AG04450 (cell line): ENCODE measurements at places on chromosomes 5 and 9. TPM values are rescaled to one million over a fixed set of nuclear protein-coding genes. Genes with fewer than 3 reads are reported as not detected.
A peak's percentile ranks its signal among the peaks of the same experiment; 100 is the strongest.

Gene CENPK
- 4.2 and 6.4 TPM in 2 replicates for polyA plus RNA-seq

Gene CXXC5
- polyA plus RNA-seq: 21.3 and 21.5 TPM in 2 replicates

Gene UAP1L1
- 5.1 and 6.3 TPM in 2 replicates for polyA plus RNA-seq

Gene KLF4
- 3.1 TPM in 2 replicates for polyA plus RNA-seq

Gene SLC34A3
- not detected in 2 replicates for polyA plus RNA-seq

Gene ENHO
- polyA plus RNA-seq: 0.09 TPM in 1 of 2 replicates, not detected in the other

Gene LEAP2
- polyA plus RNA-seq: 0.61 and 0.91 TPM in 2 replicates

Gene RNF130
- 37.0 and 38.9 TPM in 2 replicates for polyA plus RNA-seq

Gene CAST
- polyA plus RNA-seq: 145 and 191 TPM in 2 replicates

Gene CCDC107
- polyA plus RNA-seq: 11.8 TPM in 2 replicates

Gene LCP2
- polyA plus RNA-seq: not detected in 2 replicates

GRCh38 chr5:81751836-81752643, 1.1 kb upstream of the SSBP2 start:
- no peak for DNase-seq

DNA sequence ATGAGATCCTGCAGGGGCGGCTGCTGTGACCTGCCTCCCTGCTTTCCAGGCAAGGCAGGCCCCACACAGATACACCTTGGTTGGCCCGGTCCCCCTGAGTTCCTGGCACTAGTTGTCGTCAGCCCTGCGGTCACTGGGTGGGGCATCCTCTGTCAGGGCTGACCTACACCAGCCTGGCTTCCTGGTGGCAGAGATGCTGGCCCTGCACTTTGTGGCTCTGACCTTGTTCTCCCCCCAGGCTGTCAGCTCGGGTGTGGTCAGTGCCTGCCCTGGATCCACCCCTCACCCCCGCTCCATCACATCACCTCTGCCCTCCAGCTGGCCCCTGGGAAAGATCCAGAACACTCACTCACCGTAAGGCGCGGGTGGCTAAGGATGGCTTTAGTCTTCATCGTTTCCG, 74.1 kb downstream of the PHF2 start:
- no peak for DNase-seq

- DNase-seq: no peak
Measured at GRCh38 chr9:4984171-4984620, 876 bp upstream of the JAK2 start.

DNA sequence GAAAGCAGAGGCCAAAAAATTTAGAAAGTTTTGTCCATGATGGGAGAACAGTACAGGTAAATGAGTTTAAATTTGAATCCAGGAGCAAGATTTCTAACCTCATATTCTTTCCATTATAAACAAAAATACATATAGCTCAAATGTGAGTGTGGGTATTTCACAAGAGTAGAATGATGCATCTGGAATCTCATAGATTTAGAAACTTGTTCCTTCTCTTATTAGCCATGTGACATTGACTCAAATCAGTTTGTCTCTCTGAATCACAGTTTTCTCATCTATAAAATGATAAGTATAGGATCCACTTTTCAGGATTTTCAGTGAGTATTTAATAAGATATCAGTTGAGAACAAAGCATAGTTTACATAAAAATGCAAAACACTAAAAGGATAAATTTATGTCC, 436.3 kb upstream of the PAPPA start:
- DNase-seq: no peak

- DNase-seq: no peak
Measured at GRCh38 chr5:148970876-148971275, 92.0 kb downstream of the SH3TC2 start.

DNA sequence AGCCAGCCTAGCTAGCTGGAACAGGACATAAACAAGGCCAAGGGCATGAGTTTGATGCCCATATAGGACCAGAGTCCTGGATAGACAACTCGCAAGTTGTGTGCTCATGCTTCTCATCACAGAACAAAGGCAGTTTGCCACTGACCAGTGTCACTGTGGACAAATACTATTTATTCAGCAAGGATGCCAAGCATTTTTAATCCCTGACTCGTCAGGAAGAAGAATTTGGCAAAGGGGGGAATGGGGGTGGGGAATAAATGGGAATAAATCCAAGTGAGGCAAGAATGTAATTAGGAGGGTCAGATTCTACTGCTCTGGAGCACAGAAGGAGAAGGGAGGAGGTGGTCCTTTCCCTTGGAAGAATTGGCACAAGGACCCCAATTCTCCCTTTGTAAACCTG, 46.8 kb upstream of the ANKRD55 start:
- DNase-seq: peak; percentile 38

DNA sequence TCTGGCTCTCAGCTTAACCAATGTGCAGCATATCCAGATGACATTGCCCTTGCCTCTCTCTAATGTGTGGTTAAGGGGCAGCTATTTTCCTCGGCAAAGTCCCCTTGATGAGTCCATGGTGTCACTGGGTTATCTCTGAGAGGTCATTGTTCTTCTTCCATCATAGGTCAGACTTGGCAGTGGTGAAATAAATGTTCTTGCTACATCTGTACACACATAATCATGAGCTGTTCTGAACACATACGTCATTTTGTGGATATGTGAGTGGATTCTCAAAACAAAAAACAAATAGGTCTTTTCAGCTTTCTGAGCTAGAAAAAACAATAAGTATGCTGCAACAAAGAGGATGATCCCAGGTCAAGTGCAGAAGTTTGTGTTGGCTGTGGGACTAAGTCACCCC, 134.7 kb upstream of the PTPN3 start:
- DNase-seq: no peak

GRCh38 chr5:56922922-56923321, 13.5 kb downstream of the SETD9 start:
- no peak for DNase-seq

GRCh38 chr9:118963674-118964073, 405.6 kb downstream of the BRINP1 start:
- no peak for DNase-seq

DNA sequence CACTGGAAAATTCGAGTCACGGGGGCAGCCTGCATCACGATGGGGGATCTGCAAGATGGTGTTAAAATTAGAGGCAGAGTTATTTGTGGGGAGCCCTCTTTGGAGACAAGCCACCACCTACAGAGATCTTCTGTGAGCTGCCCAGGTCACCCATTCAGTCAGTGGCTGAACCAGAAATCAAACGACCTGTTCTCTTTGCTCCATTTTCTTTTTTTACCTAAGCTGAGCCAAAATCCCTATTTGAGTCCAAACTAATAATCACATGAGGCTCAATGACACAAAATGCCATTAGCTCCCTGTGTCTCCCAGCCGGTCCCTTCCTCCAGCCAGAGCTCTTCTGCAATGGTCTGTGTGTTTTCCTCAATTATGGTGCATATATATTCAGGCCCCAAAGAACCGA, 394.2 kb downstream of the AGTPBP1 start:
- DNase-seq: no peak

GRCh38 chr5:137470111-137470920, 28.8 kb downstream of the SPOCK1 start:
- DNase-seq: peak; percentile 73

GRCh38 chr5:143514616-143515335, 111.3 kb upstream of the NR3C1 start:
- DNase-seq: no peak

DNA sequence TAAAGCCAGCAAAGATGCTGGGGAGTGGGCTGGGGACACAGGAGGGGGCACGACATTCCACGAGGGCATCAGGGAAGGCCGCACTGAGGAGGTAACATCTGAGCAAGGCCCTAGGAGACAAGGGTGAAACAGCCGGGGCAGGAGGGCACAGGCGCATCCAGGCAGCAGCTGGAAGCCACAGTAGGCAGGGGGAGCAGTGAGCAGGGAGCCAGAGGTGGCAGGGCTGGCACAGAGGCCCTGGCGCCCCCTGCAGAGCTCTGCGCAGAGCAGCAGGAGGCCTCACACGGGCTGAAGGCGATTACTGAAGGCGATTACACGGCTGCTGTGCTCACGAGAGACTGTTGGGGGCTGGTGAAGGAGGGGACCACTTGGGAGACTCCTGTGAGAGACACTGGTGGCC, 15.4 kb downstream of the LMAN2 start:
- DNase-seq: no peak

DNA sequence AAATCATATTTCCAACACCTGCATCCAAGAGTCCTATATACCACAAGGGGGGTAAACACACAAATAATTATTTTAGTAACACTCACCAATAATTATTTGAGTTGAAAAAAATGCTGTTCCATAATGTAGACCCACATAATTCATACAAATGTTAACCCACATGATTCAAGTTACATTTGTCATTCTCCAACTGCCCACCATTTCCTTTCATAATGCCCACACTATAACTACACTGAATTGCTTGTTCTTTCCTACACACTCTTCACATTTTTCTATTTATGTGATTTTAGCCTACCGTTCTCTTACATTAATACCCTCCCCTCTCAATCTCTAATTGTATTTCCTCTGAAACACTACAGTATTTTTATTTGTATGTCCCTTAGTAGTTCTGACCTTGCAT, 35.9 kb upstream of the HK3 start:
- no peak for DNase-seq

DNA sequence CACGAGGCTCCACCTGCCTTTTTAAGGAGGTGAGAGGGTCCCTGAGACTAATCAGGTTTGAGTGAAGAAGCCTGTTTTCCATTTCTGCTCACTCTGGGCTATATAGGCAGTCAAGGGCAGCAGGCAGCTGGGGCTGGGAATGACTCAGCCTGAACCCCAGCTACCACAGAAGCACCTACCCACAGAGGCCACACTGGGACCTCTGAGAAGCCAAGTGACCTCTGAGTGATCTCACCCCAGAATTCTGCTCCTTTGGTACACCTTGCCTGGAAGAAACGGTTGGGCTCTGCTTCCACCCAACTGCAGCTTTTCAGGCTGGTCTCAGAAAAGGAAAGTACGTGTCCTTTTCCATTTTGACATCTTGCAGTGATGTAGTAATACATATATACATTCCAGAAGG, 6.8 kb downstream of the FAM219A start:
- no peak for DNase-seq

GRCh38 chr5:124733329-124733650, 13.1 kb downstream of the ZNF608 start:
- DNase-seq: no peak

DNA sequence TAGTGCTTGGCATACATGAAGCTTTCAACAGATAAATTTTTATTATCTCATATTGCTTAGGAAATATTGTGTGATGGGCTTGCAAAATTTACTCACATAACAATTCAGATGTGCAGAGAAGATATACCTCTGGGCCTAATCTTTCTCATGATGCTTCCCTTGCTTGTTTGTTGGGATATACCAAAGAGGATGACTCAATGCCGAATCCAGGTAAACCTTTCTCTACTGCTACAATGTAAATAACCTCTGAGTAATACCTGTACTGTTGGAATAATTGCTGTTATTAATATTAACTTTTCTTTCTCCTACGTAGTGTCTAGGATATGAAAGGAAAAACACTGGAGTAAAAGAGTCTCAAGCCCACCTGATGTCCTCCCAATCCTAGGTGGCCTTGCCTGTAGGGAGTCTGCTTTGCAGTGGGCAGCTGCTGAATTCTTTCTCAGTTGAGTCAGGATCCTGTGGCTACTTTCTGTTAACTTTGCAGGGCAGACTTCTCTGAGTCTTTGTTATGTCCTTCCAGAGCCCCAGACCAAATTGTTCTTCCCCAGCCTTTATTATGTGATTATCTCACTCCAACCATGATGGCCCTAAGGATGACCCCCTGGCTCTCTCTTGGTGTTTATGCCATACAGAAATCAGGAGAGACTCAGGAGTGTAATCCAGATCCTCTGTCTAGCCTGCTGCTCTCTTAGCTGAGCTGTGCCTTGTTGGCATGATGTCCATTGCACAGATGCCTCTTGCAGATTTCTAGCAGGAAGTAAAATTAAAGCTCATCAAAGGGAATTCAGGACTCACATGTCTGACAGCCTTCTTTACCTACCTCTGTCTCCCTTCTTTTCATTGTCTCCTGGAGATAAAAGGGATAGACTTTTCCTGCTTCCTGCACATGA, 208.1 kb downstream of the SNX18 start:
- no peak for DNase-seq

DNA sequence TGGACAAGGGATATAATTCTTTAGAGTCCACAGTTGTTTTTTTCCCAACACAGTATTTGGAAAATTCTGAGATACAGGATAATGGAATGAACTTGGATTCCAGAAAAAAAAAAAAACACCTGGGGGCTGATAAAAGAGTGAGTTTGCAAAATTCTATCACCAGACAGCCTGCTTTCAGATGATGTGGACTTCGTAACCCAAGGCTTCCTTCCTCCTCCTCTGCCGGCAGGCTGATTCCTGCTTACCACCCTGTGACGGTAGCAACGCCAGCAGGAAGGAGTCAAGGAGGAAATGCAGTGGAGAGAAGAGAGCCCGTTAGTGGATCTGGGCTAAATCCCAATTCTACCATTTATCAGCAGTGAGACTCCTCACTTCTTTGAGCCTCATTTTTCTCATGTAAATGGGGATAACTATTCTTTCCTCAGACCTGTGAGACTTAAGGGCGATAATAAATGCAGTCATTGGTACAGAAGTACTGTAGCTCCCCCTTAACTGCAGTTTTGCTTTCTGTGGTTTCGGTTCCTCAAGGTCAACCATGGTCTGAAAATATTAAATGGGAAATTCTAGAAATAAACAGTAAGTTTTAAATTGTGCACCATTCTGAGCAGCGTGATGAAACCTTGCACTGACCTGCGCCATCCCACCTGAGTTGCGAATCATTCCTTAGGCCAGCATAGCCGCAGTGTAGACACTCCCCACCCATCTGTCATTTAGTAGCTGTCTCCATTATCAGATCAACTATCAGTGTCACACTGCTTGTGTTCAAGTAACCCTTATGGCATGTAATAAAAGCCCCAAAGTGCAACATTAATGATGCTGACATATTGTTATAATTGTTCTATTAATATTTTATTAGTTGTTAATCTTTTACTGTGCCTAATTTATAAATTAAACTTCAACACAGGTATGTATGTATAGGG, 71.4 kb downstream of the DCP2 start:
- no peak for DNase-seq

DNA sequence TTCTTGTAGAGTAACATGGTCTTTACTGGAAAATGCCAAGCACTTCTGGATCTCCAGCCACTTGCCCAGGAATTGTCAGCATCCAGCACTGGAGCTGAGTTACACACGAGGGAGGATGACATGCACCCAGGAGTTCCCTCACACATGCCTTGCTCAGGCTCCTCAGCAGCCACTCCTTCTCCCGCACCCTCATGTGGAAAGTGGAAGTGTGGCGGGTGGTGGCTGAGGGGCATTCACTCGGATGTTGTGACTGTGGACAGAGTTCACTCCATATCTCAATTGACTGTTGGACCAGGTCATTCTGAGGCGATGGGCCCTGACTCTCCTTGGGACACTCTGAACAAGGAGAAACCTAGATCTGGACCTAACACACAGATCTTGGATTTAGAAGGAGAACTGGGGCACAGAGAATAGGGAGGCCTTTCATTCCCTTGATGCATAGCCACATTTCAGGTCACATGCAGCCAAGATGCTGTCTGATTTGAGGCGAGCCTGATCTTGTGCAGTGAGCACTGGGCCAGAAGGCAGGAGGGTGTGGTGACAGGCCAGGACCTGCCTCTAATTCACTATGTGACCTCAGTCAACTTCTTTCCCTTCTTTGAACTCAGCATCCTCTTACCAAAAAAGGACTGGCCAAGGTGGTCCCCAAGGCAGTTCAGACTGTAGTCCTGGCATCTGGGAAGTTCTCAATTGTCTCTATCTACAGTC, 62.1 kb downstream of the CYSTM1 start:
- no peak for DNase-seq
